Right forelimb (tissue), 1 donor: ENCODE measurements at places on chromosomes 3 and 15.

DNA sequence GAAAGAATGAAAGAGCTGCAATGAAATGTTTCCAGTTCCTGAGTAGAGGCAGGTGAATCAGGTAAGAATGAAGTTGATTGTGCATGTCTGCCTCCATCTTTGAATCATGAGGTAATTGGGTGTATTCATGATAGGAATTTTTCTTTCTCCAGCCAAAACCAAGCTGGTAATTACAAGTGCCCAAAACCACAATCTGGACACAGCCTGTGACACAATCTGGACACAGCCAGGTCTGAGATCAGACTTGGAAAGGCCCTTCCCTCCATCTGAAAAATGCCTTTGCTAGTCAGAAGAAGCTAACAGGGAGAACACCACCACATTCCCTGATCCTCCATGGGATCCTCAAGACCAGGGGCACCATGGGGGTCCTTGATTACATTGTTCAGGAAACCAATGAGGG is 338.5 kb upstream of the THBS1 start:
- DNase-seq: no peak

DNA sequence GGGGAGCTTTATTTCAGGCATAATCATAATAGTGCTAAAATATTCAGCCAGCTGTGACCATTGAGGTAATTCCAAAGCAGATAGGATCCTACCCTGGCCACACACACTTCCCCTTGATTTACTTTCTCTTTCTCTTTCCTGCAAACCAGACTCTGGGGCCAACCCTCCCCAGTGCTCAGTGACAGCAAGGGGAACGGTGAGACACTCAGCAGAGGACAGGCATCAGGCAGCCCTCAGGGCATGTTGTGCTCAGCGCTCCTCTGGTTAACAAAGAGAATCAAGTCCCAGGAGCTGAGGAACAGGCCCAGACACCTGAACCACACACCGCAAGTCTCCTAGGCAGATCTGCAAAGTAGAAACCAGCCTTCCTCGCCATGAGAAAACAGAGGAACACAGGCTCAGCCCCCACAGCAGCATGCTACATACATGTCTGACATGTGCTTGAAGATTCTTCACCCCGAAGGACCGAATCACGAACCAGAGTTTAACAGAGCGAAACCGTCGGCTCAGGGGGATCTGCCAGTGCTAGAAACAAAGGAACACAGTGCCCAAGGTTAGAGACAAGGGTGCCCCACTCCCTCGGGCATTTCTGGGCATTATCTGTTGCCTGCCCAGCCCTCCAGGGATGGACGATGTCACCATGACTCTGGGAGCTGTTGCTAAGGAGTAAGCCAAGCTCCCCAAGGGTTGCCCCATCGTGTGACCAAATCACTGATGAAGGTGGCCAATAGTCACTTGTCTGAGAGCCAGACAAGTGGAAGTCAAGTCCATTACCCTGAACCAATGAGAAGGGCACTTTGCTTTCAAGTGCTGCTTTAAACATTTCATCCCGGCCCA is 17.5 kb downstream of the HDC start:
- no peak for DNase-seq

GRCh38 chr15:78103406-78104118 is 11.2 kb downstream of the SH2D7 start:
- no peak for DNase-seq

GRCh38 chr3:4581920-4582611 is 88.9 kb downstream of the ITPR1 start:
- no peak for DNase-seq

DNA sequence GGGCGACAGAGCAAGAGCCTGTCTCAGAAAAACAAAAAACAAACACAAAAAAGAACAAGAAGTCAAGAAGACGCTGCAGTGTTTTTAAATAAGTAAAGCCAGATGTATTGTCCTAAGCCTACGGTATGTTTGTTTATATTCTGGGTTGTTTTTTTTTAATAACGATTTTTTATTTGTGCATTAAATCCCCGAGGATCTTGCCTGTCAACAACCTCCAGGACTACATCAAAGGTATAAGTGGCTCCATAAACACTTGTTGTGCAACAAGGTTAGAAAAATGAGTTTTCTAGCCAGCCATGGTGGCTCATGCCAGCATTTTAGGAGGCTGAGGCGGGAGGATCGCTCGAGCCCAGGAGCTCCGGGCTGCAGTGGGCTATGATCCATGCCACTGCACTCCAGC is 26.1 kb downstream of the ITGB5 start:
- no peak for DNase-seq

DNA sequence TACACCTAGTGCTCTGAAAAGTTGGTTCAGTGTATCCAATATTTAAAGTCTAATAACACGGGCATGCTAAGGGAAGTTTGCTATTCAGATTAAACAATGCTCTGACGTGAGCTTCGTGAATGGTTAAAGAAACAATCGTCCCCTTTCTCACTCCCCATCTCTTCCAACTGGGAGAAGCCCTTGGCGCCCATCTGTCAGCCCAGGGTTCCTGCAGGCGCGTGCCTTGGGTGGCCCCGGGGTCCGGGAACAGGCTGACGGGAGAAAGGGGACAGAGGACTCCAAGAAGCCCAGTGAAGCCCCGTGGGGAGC is 413 bp downstream of the SEC22C start:
- no peak for DNase-seq

DNA sequence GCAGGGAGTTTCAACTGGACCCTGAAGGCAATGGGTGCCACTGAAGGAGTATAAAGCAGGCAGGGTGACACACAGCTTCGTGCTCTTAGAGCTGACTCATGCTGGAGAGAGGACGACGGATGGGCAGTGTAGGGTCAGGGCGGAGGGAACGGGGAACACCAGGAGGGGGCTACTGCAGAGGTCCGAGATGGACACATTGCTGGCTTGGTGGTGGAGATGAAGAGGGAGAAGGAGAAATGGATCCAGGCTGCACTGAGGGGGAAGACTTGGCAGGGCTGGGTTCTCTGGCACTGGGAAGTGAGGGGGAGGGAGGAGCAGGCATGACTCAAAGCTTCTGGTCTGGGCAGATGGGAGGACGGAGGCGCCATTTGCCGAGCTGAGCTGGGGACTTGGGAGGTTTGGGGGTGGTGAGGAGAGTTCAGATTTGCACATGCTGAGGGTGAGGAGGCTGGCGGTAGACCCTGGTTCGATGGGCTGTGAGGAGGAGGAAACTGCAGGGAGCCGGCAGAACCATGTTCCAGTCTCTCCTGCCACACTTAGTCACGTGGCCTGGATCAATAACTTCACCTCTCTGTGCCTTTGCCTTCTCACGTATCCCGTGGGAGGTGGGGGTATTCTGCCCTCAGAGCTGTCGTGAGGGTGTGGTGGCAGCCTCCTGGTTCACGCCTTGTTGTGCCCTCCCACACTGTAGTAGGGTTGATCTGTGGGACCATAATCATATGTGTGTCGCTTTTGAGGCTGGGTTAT is 4.6 kb upstream of the KCTD6 start:
- no peak for DNase-seq

GRCh38 chr3:180290300-180290699 is 253.6 kb upstream of the PEX5L start:
- no peak for DNase-seq

GRCh38 chr3:100811779-100812507 is 102.6 kb downstream of the TFG start:
- DNase-seq: no peak
